ENCODE measurements at places on chromosomes 11 and 22.

DNA sequence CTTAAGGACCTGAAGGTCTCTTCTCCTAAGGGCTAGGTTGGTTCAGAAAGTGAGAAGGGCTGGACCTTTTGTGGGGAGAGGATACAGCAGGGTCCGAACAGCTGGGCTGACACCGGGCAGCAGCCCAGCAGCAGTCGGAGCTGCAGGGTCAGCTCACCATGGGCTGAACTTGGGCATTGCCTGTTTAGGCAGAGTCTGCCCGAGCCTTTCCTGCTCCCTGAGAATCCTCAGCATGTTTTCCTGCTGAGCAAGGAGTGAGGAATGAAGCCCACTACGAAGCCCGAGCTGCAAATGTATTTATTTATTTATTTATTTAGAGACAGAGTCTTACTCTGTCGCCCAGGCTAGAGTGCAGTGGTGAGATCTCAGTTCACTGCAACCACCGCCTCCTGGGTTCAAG lies 83.9 kb downstream of the PTPRJ start:
- peak overlapping the region; percentile 43 for H3K4me3 ChIP-seq
- H3K36me3 ChIP-seq: no peaks in the 10 kb centered on the region
- no peaks in the 10 kb centered on the region for H3K27me3 ChIP-seq
- H3K4me1 ChIP-seq: peaks cover 15% of the 10 kb centered on the region

DNA sequence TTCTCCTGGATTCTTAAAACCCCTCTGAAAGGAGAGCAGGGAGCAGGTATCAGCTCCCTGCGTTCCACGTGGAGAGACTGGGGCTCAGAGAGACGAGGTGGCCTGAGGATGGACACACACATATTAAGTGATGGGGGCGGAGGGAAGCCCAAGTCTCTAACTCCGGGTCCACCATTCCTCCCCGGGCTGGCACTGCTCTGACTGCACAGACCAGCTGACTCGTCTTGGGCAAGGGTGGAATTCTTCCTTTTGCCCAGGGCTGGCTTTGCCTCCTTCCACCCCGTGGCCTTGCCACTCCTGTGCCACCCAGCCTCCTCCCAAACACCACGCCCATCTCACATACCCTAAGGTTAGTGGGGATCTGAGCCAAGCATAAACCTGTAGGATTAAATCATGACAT lies 65.0 kb downstream of the BUD13 start:
- H3K27ac ChIP-seq: no peak overlapping the region
- H3K36me3 ChIP-seq: no peaks in the 10 kb centered on the region
- H3K27me3 ChIP-seq: no peaks in the 10 kb centered on the region
- no peaks in the 10 kb centered on the region for H3K4me1 ChIP-seq

GRCh38 chr11:90241414-90241813 lies 18.6 kb upstream of the CHORDC1 start:
- no peak overlapping the region for H3K27ac ChIP-seq
- no peak for DNase-seq
- H3K36me3 ChIP-seq: no peaks in the 10 kb centered on the region
- H3K4me3 ChIP-seq: no peak overlapping the region
- no peaks in the 10 kb centered on the region for H3K27me3 ChIP-seq

- no peaks in the 10 kb centered on the region for H3K36me3 ChIP-seq
These were observed 79.9 kb downstream of the GRAMD1B start for GRCh38 chr11:123509737-123510578.

DNA sequence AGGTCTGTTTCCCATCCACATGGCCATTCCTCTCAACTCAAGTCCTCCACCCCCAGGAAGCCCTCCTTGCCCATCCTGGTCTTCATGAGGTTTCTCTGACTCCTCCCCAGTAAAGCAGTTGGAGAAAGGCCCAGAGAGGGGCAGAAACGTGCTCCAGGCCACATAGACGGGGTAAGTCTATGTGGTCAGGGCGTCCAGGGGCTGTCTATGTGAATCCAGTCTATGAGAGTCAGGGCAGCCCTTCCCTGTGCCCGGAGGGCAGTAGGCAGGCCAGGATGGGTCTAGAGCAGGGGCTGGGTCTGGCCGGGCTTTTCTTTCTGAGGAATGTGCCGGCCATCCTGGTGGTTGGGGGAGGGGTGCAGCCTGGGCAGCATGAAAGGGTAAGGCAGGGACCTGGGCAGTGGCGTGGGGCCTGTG lies 11.7 kb downstream of the GUCD1 start:
- H3K36me3 ChIP-seq: peaks cover 70% of the 10 kb centered on the region
- no peaks in the 10 kb centered on the region for H3K27me3 ChIP-seq
- no peak overlapping the region for H3K27ac ChIP-seq
- H3K4me3 ChIP-seq: no peak overlapping the region
- H3K4me1 ChIP-seq: peaks cover 2% of the 10 kb centered on the region
- DNase-seq: no peak

DNA sequence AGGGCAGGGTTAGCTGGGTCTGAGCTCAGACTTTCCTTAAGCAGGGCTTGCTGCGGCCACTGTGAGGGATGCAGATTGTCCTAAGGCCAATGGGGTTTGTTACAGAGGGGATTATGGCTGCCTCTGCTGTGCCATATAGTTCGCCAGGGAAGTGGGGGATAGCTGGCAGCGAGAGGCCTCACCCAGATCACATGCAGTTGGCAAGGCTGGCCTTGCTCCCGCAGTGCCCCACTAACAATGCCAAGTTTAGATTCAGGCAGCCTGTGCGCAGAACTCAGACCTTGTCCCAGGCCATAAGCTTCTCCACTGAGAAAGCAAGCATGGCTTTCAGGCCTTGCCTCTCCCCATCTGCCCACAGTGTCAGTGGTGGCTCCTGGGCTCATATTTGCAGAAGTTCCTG lies 4.7 kb upstream of the APOL2 start:
- H3K36me3 ChIP-seq: no peaks in the 10 kb centered on the region
- peak overlapping the region; percentile 52 for H3K27ac ChIP-seq
- H3K27me3 ChIP-seq: no peaks in the 10 kb centered on the region
- DNase-seq: no peak
- peaks cover 11% of the 10 kb centered on the region for H3K4me1 ChIP-seq
